Stimulated activated CD8-positive, alpha-beta memory T cell treated with anti-CD3 and anti-CD28 coated beads, Interleukin-12 subunit alpha, Interleukin-12 subunit beta, amount 100 ng/mL, for 1 hour (primary cell): ENCODE measurements at places on chromosomes 5 and 9.

- no peak for DNase-seq
Observed at GRCh38 chr5:58281189-58281588, 178.7 kb downstream of the PLK2 start.

DNA sequence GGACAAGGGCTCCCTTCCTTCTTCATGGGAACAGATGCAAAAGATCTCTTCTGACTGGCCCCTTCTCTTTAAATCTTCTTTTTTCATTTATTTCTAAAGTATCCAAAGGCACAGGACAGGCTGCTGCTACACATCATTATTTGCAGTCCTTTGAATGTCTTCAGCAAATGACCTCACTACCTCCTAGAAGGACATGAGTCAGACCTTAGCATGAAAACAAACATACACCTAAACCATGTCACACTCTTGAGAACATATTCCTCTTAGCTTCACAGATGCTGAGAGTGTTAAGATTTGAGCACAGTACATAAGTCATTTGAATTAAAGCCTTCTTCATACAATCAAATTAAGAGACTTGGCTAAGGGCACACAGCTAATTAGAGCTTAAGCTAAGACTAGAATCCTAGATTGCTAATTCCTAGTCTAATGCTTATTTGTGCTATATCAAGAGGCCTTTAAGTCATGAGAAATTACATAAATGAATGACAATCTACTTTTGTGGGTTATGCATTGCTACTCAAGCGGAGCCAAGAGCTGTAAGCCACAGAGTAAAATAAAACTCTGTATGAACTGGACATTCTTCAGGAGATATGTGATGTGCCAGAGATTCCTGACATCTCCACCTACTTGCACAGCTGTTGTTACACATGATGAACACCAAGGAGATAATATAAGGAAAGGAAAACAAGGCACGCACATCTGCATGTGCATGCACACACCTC, 109.1 kb upstream of the PTGER4 start:
- no peak for DNase-seq

- no peak for DNase-seq
Observed at GRCh38 chr9:69549310-69550202, 122.6 kb downstream of the APBA1 start.

- no peak for DNase-seq
Observed at GRCh38 chr9:98658951-98659351, 49.8 kb downstream of the GABBR2 start.

GRCh38 chr5:163567811-163568210, 62.4 kb downstream of the MAT2B start:
- DNase-seq = no peak

- no peak for DNase-seq
Observed at GRCh38 chr9:4537581-4537980, 47.3 kb downstream of the SLC1A1 start.

- no peak for DNase-seq
Observed at GRCh38 chr5:151037561-151038411, 17.4 kb downstream of the GPX3 start.

GRCh38 chr9:117258184-117258866, 156.5 kb downstream of the ASTN2 start:
- no peak for DNase-seq

DNA sequence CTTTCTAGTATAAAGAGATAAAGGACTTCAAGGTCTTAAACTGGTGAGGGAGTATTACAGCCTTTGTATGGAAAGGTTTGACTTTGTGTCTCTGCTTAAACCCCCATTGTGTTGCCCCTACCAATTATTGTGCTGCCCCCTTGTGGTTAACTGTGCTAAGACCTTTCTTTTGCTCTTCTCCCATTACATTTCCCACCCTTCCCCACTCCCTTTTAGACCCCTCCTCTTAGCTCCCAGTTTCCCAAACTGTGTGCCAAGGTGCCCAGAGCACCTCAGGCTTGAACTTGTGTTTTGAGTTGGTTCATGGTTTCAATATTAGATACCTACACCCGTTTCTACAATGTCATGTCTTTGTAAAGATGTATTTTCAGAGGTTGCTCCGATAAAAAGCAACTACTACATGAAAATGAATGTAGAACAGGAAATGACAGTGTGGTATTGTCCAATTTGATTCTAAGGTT, 2.9 kb downstream of the JAK2 start:
- DNase-seq = peak; percentile 45

DNA sequence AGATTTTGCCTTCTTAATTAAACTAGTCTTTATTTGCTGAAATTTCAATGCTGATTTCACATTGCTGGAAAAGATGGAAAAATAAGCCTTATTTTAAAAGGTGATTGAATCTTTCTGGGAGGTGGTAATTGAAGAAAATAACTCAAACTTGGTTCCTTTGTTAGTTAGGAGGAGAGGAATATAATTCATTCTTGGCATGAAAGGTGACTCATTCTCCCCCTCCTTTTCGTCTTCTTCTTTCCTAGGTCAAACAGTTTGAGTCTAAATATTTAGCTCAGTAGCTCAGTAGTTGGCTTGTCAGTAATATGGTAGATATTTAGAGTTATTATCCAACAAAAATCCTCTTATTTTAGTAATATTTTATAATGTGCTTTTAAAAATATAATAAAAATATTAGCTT, 353.9 kb upstream of the MEF2C start:
- DNase-seq = no peak

DNA sequence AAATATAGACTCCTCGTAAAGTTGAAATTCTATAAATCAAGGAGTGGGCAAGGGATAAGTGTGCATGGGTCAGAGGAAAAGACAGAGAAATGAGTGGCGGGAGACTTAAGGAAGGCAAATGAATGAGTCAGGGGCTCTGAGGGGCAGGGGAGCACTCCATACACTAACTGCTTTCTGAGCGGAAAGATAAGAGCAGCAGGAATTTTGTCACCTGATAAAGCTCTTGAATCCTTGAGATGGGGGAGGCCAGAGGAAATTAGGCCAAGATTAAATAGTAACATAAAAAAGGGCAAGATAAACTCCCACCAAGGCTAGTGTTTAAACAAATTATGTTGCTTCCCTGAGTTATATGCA, 191.0 kb upstream of the S1PR3 start:
- no peak for DNase-seq

GRCh38 chr9:81680006-81680405, 9.3 kb downstream of the TLE1 start:
- no peak for DNase-seq
